ENCODE measurements at places on chromosomes 3 and 15.
A peak's percentile ranks its signal among the peaks of the same experiment; 100 is the strongest.

GRCh38 chr3:132522353-132522752, 74.7 kb upstream of the ACKR4 start:
- DNase-seq: no peak

DNA sequence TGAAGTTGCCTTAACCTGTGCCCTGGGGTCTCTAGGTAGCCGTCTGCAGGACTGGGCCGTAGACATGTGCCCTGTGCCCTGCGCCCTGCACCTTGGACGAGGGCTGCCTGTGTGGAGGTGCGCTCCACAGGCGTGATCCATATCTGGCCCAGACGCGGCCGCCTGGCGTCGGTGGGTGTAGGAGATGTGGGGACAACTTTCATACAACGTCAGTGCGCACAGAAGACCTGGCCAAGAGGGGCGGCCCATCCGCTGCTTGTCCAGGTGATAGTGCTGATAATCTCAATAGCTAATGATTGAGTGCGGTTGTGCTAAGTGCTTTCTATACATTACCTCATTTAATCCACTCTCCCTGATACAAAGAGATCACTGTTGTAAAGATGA, 665 bp upstream of the RASGRP1 start:
- no peak for DNase-seq

- DNase-seq: no peak
Observed at GRCh38 chr3:174295306-174296092, 563.6 kb upstream of the NAALADL2 start.

GRCh38 chr15:68818066-68818768, 2.5 kb downstream of the ANP32A start:
- DNase-seq: peak; percentile 85

- DNase-seq: no peak
Observed at GRCh38 chr3:172629470-172629869, 81.4 kb downstream of the NCEH1 start.

- DNase-seq: no peak
Observed at GRCh38 chr15:92196342-92196741, 197.3 kb upstream of the ST8SIA2 start.

Measured in COR-L47 (cell line).